Activated naive CD4-positive, alpha-beta T cell treated with anti-CD3 and anti-CD28 coated beads, Interleukin-2, amount 50 U/mL, for 72 hours (primary cell): ENCODE measurements at places on chromosomes 16 and 17.
A peak's percentile ranks its signal among the peaks of the same experiment; 100 is the strongest.

GRCh38 chr17:77892469-77893143 lies 65.9 kb upstream of the TNRC6C start:
- no peak for DNase-seq

- DNase-seq: peak; percentile 79
Observed at GRCh38 chr17:16997514-16998429, 25.9 kb upstream of the TNFRSF13B start.

- no peak for DNase-seq
Observed at GRCh38 chr17:9696279-9697044, 51.1 kb downstream of the USP43 start.

- no peak for DNase-seq
Observed at GRCh38 chr17:42502091-42502490, 34.0 kb upstream of the NAGLU start.

- DNase-seq: no peak
Observed at GRCh38 chr16:7378024-7378695, 45.5 kb downstream of the RBFOX1 start.

GRCh38 chr16:83577078-83577745 lies 230.6 kb upstream of the HSBP1 start:
- DNase-seq: no peak

DNA sequence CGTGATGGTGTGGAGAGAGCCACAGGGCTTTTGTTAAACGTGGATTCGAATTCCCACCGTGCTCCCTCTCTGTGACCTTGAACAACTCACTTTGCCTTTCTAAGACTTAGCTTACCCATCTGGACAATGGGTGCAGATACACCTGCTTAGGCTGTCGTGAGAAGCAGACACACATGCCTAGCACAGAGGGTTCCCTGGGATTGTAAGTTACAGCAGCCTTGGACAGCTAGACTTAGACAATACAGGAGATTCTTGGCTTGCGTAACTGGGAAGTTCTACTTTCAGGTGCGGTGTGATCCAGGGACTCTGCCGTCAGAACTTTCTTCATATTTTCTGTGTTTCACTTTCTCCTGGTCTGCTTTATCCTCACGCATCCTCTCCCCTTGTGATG lies 127.0 kb downstream of the ABCC1 start:
- no peak for DNase-seq

DNA sequence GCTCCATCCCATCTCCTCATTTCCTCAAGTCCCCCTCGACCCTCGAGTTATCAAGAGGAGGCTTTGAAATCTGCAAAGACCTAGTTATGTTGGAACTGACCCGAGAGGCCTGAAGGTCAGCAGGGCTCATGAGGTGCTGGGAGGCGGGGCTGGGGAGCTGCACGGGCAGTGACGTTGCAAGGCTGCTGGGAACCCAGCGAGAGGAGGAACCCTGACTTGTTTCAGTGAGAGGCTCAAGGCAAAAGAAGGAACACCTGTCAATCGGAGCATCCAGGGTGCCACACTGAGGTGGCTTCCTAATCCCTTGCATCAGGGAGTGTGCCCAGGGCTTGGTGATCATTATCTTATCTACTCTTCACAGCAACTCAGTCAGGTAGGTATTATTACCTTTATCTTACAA lies 86.9 kb downstream of the CDH11 start:
- no peak for DNase-seq

DNA sequence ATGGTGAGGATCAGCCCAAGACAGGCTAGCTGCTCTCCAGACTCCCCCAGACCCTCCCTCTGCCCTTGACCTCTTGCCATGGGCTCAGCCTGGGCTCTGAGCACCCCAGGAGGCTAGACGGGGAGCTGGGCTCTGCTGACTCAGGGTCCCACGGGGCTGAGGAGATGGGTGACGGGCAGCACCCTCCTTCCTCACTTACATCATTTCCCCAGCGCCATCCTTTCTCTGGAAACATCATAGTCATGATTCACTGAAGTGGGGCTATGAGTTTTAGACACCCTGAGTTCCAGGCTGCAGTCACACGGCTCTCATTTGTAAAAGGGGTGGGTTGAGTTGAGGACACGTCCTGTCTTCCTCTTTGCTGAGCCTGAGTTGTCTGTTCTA lies 3.0 kb upstream of the ITGAX start:
- DNase-seq: no peak

DNA sequence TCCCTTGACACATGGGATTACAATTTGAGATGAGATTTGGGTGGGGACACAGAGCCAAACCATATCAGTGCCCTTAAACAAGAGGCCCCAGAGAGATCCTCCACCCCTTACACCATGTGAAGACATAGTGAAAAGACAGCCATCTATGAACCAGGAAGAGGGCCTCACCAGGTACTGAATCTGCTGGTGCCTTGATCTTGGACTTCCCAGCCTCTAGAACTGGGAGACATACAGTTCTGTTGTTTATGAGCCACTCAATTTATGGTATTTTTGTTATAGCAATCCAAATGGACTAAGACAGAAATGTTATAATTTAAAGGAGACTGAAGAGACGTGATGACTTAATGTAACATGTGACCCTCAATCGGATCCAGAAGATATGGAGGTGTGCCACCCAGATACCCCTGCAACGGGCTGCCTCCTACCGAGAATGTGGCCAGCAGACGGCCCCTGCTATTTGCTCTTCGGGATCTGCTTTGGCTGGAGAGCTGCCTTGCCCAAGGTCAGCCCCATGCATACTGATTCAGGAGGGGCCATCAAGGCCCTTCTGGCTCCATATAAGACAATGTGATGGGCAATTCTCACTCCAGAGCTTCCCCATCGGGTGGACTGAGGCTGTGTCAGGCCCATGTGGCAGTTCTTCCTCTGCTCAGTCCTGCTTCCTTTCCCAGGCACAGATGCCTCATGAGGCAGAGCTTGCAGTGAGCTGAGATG lies 80.6 kb downstream of the NETO2 start:
- DNase-seq: no peak

DNA sequence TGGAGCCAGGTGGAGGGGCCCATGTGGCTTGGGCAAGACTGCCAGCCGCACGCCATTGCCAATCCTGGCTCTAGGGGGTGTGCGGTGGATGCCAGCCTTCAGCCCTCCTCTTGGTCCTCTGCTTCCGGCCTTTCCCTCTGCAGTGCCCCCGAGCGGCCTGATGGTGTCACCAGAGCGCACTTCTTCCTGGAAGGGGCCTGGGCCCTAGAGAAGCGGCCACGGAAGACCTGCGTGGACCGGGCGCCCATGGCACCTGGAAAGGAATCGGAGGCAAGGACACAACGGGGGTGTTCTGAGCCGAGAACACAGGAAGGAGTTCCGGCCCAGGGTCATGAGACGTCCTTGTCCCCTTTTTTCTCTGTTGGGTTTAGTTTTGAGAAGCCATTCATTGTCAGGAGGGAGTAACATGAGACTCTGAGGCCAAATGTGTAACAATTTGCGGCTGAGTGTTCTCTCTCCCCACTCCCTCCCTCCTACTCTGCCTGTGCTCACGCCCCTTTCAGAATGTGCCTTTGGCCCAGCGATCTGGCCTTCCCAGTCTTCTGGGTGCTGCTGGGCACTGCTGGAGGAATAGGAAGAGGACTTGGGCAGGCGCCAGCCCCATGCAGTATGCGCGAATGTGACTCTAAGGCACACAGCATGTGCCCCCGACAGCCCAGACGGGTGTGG lies 92.8 kb downstream of the IRX3 start:
- DNase-seq: peak; percentile 58

GRCh38 chr17:29533976-29534375 lies 32.9 kb downstream of the ABHD15 start:
- no peak for DNase-seq

GRCh38 chr17:38864636-38865398 lies 5.0 kb upstream of the LASP1 start:
- no peak for DNase-seq

DNA sequence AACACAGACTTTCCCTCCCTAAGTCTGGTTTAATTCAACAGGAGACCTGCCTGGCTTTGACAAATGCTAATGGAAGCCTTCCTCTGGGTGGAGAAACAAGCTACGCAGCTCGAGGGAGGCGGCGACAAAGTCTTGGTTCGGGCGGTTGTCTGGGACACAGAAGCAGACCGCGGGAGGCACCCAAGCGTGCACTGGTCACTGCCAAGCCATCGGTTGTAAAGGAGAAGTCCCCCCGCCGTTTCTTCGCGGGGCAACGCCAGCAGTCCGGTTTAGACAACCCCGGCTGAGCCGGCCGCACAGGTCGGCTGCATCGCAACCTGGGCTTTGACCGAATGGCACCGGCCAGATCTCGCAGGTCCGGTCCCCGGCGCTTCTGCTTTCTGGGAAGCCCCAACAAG lies 586 bp downstream of the GLYR1 start:
- peak; percentile 61 for DNase-seq

DNA sequence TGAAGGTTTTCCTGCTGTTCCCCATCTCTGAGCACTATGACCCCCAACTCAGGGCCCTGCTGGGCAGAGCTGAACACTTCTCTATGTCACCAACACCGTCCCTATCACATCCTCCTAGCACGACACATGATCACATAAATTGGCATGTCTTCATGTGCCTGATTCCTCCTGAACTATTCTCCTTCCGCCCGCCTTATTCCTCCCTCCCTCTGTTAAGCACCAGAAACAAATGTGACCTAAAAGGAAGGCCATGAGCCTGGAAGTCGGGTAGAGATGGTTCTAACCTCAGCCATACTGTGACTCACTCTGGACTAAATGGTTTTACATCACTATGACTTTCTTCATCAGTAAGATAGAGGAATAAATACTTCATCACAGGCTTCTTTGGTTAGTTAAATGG lies 80.8 kb upstream of the DYNLRB2 start:
- no peak for DNase-seq

- DNase-seq: no peak
Observed at GRCh38 chr17:39700148-39700987, 504 bp downstream of the ERBB2 start.

DNA sequence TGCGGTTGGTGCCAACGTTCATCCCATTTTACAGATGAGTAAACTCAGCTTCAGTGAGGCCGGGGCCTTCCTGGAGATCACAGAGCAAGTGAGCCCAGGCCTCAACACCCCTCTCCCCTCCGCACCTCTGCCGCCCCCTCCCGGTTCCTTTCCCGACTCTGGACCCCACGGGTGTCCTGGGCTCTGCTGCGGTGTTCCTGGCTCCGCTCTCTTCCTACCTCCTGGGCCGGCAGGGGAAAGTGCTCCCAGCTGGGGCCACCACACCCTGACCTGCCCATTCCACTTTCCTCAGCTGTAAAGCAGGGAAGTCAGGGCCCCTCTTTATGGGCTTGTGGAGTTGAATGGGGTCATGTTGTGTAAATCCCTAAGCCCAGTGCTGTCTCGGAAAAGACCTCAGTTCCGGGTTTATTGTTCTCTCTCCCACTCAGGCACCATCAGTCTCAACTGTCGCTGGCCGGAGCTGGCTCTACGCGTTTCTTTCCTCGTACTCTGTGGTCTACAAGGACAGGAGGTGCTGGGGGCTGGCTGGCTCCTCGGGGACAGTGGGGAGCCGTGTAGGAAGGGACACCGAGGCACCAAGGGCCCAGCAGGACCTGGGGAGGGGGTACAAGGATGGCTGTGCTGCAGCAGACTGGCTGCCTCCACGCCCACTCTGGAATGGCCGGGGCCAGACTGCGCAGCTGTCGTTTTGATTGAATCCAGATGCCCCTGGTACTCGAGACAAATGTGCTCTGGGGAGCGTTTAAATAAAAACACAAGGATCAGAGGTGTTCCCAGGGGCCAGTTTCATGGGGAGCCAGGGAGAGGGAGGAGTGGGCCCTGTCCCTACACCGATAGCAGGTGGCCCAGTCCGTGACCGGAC lies 21.7 kb upstream of the ACSF3 start:
- no peak for DNase-seq

DNA sequence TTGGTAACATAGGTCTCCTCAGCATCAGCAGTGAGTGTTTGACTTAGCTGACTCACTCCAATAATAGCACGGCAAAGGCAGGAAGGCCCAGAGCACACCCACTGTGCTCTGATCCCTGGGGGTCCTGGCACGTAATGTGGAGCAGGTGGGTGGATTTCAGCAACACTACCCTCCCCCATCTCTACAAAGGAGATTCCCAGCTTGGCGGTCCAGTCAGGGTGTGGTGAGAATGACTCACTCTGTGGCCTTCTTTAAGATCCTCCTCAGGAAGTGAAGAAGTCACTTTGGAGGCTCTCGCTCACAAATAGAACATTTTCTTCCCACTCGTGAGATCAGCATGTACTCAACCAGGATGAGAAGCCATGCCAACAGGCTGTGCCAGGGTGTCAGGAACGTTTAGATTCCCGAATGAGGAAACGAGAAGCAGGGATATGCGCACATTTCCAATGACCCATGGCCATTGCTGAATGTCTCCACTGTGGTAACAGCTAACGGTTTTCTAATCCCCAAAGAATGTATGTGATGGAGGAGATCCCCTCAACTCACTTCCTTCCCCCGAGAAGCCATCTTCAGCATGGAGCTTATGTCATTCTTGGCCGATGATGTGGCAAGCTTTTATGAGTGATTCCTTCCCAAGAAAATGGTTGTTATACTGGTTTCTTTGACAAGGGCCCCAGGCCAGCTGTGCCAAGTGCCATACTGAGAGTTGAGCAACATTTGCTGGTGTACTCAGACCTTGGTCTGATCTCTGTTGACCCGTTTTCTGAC lies 365.2 kb downstream of the C16orf95 start:
- DNase-seq: no peak

GRCh38 chr16:90002759-90003158 lies 16.5 kb downstream of the DBNDD1 start:
- DNase-seq: no peak

DNA sequence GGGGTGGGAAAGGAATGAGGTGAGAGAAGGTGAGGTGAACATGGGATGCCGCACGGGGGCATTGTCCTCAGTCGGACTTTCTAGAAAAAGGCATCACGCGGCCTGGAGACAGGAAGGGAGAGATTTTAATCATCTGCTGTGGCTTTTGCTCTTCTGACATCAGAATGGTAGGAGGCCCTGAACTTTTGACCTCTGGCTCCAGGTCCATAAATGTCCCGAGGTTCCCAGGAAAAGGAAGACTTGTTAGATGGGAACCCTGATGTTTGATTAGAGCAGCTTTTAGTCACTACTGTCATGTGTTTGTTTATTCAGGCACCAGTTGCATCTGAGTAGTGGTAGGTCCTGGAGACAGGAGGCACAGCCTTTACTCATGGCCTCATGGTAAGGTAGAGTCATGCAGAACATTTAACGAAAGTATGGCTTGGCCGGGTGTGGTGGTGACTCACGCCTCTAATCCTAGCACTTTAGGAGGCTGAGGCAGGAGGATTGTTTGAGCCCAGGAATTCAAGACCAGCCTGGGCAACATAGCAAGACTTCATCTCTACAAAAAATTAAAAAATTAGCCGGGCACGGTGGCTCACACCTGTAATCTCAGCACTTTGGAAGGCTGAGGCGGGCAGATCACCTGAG lies 203.1 kb downstream of the MSI2 start:
- DNase-seq: no peak
